ENCODE measurements at places on chromosomes 16 and 17.

- peak; percentile 84 for DNase-seq
These were observed at the start of gene GLIS2 for GRCh38 chr16:4315186-4316107. TSS of gene GLIS2 (plus strand) at chr16:4316067. CDS start at chr16:4332281, 16,214 bp downstream.

- no peak for DNase-seq
These were observed 12.0 kb downstream of the AP1G1 start for GRCh38 chr16:71796501-71797097.

GRCh38 chr17:74052993-74053711 lies 150.3 kb upstream of the RPL38 start:
- no peak for DNase-seq

GRCh38 chr17:65154770-65155589 lies 17.8 kb downstream of the RGS9 start:
- DNase-seq, result no peak

- DNase-seq, result no peak
These were observed 29.2 kb upstream of the SKAP1 start for GRCh38 chr17:48459070-48459844.

GRCh38 chr17:3976675-3977171 lies 12.5 kb upstream of the ATP2A3 start:
- no peak for DNase-seq

DNA sequence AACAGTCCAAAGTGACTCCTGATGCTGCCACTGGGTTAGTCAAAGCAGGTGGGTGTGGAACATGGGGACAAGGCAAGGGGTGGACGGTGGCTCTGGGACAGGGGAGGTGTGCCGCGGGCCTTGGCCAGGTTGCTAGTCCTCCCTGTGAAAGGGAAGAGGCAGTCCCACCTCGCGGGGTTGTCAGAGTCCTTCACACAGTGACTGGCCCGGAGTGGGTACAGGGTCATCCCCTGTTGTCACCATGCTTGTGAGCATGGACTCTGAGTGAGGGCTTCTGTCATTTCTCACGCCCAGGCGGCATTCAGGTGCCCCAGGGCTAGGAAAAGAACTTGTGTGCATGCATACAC lies 3.1 kb upstream of the ZNF469 start:
- DNase-seq, result no peak

DNA sequence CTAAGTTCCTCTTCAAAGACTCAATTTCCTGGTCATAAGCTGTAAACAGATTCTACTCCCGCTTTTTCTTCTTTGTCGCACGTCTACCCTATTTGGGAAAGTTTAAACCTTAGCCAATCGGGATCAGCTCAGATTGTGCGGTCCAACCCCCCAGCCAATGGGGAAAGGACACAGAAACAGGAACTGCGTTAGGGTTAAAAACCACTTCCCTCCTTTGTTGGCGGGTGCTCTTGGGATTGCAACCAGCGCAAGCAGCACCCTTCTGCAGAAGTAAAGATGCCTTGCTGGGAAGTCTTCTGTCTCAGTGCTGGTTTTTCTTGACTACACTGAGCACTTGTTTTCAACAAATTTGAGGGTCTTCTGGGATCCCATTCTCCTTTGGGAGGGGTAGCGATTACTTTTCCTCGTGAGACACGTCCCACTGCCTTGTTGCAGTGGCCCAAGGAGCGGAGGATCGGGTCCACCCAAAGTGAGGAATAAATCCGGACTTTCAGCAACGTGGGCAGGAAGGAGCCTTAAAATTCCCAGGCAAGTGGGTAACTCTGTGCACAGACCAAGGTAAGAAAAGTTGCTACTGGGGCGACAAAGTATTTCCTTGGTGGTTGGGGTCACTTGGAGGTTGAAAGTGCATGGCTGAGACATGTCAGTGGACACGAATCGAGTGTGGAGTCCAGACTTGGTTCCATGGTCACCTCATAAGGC lies 1.0 kb upstream of the YPEL3 start:
- no peak for DNase-seq

DNA sequence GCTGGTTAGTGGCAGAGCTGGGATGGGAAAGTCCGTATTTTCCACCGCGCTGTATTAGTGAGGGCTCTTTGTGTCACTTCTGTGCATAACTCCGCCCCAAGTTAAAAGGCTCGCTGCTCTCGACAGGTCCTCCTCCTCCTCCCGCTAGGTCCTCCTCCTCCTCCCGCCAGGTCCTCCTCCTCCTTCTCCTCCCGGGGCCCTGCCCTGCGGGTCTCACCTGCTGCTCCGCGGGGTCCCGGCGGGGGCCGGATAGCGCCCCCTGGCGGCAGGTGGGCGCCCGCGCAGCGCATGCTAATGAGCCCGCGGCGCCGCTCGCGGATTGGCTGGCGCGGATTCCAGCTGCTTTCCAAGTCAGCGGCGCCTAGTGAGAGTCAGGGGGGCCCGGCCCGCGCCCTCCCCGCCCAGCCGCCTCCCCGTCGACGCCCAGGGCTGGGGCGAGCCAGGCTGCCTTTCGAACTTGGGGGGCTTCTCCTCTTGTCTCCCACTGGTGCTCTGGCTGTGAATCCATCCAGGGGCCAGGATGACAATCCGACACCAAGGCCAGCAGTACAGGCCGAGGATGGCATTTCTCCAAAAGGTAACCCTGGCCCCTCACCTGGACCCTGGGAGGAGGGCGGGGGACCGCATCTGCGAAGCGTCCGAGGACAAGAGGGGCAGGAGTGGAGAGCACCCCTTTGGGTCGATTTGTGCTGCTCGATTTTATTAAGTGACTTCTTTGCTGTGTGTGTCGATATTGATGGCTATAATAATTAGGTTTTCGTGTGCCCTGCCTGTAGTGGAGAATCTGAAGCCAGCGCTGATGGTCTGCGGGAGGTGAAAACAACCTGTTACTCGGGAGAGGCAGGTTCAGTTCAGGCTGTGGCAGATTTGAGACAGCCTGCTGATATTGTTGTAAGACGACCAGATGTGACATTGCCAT lies at the start of gene RGS9:
RGS9 (plus strand) TSS at position 350 of the 919 bp plus-strand sequence; CDS start at position 521, 171 bp downstream.
- no peak for DNase-seq

DNA sequence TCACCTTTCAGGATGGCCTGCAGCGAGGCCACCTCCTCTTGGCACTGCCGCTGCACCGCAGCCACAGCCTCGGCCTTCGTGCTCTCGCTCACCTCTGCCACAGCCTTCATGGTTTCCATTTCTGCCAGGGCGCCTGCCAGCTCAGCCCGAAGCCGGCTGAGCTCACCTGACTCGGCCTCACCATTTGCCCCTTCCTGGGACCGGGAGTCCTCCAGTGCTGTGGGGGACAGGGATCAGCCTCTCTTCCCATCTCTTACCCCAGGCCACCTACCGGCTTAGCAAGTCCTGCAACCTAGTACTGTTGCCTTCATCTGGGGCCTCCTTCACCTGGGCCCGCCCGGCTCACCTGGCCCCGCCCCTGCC lies 658 bp downstream of the RABEP2 start:
- no peak for DNase-seq

DNA sequence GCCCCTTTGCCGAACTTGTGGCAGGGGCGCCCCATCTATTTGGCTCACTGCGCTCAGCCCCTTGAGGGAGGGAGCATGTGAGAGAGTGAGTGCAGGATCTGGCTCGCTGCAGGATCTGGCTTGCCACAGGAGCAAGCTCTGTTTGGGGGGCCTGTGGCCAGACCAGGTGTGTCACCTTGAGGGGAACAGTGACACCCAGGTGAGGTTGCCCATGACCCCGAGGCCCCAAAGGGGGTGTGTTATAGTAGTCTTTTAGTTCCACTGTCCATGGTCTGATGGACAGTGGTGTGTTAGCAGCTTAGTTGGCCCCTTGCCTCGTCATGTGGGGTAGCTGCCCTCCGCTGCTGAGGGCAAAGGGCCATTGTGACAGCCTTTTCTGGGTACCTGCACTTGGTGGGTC lies 41.6 kb downstream of the CCDC42 start:
- no peak for DNase-seq

- DNase-seq, result no peak
These were observed 17.8 kb upstream of the MPHOSPH6 start for GRCh38 chr16:82187829-82188228.

DNA sequence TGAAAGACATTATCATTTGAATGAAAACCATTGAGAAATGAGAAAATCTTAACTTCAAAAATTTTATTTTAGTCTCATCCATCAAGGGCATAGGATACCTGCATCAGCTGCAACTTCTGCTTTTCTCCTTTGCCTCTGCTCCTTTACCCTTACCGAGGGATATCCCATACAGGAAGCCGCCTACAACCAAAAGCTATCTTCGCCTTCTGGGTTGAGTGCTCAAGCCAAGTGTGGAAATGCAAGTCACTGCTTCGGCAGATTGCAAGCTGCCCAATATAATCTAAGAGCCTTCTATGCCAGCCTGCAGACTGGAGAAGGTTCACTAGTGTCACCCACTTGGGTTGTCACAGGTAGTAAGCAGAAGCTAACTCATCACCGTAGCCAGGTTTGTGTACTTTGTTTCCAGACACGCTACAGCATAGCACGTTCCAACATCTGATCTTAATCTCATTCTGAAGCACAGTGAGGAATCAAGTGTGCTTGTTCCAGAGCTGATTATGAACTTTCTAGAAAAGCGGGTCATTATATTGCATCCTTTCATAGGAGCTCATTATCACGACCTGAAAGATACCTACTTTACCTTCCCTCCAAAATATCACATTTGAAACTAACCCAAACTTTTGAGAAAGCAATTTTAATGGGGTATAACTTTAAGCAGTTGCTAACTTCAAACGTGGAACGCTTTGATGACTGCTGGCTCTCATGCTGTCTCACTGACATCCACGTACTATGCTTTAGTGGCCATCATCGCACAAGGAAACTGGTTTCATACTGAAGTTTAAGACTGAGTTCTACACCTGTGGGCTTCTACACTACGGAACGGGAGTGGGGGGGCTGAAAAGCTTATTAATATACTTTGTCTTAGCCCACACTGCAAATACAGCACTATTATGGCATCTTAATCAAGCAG lies 8.0 kb upstream of the UNK start:
- no peak for DNase-seq

DNA sequence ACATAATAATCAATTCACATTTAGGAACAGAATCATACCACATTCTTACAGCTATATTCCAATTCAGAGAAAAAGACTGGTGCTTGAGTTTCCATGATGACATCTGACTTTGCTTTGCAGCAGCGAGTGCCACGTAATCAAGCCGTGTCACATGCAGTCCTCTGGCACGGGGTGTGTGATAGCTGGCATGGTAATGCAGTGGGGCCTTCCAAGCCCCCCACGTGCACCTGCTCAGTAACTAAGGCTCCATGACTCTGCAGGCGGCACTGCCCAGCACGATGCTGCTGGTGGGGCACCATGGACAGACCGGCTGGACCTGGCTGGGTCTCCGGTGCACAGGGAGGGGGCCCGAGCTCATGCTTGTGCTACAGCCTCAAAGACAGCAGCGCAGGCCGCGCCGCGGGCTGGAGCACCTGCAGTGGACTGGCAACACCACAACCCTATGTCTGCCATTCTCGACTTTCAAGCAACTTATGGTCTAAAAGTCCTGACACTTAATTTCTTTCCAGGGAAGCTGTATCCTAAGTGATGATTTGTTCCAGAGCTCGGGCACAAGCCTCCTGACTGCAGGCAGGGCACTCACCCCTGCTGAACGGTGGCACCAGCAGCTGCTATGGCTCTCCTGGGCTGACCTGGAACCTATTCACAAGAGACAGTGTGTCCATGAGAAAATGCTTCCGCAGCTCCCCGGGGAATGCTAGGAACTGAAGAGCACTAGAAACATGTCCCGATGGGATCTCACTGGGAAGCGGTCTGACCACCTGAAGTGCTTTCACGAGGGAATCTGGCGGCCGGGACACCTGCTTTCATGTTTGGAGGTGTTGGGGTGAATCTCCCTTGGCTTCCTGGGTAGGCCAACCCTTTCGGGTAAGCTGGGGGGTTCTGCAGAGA lies 99.5 kb upstream of the DNAH17 start:
- no peak for DNase-seq

- DNase-seq, result no peak
These were observed 216.3 kb downstream of the PRKCA start for GRCh38 chr17:66518677-66519076.

- no peak for DNase-seq
These were observed 2.2 kb upstream of the ALOX15 start for GRCh38 chr17:4643676-4644075.

- DNase-seq, result no peak
These were observed 41.1 kb upstream of the CDH13 start for GRCh38 chr16:82585675-82586074.

- DNase-seq, result no peak
These were observed 77.0 kb upstream of the CA10 start for GRCh38 chr17:52235516-52235915.

- peak; percentile 85 for DNase-seq
These were observed 82.1 kb downstream of the METRNL start for GRCh38 chr17:83161298-83162034.

DNA sequence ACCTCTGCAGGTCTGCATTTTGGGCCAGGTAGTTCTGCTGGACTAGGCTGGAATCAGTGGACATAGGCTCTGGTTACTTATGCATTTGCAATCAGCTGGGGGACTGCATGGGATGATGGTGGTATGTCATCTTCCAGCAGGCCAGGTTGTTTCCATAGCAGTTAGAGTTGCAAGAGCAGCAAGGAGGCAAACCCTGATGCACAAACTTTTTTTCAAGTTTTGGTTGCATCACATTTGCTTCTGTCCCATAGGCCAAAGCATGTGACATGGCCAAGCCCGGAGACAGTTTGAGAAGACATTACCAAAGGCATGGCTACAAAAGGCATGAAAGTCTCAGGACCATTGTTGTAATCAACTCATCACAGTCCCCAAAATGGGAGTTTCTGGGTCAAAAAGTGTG lies 58.2 kb downstream of the PRKCB start:
- peak; percentile 62 for DNase-seq

DNA sequence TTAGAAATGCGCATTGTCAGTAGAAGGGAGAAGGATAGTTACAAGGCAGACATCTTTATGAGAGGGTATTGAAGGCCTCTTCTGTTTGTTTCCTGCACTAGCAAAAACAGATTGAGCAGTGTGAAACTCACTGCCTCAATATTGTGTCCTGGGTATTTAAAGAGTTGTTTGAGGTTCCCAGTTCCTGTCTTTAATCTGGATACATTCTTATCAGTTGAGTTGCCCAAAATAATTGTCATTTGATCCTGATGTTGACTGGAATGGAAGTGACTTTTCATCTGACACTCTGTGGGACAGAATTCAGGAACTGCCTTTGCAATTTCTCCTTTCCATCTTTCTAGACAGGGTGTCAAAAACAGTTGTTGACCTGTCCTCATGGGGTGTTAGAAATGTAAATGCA lies 1.7 kb downstream of the ATP6V0A1 start:
- no peak for DNase-seq

DNA sequence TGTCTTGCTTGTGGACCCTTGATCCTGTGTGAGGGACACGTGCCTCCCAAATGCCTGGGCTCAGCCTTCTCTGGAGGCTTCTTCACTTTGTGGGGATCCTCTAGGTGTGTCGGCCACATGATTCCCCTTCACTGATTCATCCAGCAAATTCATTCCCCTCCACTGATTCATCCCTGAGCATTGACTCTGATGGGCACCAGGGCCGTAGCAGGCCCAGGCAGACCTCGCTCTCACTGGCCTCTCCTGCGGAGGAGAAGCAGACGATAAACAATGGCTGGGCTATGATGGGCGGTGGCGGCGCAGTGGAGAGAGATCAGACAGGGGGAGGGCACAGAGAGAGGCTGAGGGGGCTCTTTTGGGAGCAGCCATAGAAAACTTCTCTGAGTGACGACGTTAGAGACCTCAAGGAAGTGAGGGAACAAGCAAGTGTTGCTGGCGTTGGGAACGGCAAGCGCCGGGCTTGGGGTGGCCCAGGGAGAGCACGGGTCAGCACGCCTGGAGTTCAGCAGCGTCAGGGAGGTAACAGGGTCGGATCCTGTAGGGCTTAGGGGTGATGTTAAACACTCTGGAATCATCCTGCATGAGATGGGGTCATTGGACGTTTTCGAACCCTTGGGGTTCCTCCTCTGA lies 17.5 kb upstream of the RPTOR start:
- DNase-seq, result no peak

Measured in vagina (tissue), 2 donors.